ENCODE measurements at places on chromosomes 3 and 15. TPM values are rescaled to one million over a fixed set of nuclear protein-coding genes. Genes with fewer than 3 reads are reported as not detected.

The NUP210 gene
- 9.8 TPM for polyA plus RNA-seq

The ASB14 gene
- polyA plus RNA-seq: 0.12 TPM

The TICRR gene
- polyA plus RNA-seq: 0.33 TPM

The TRPM1 gene
- not detected for polyA plus RNA-seq

The DNAH1 gene
- 6.1 TPM for polyA plus RNA-seq

The ECE2 gene
- not detected for polyA plus RNA-seq

The TM4SF1 gene
- 215 TPM for polyA plus RNA-seq

The PYGO1 gene
- 1.6 TPM for polyA plus RNA-seq

The NEIL1 gene
- polyA plus RNA-seq: 36.4 TPM

The MEGF11 gene
- 0.16 TPM for polyA plus RNA-seq

The PATL2 gene
- 4.8 TPM for polyA plus RNA-seq

The LXN gene
- polyA plus RNA-seq: 20.7 TPM

The AQP9 gene
- polyA plus RNA-seq: 329 TPM

The WNT5A gene
- polyA plus RNA-seq: 5.8 TPM

The CGNL1 gene
- polyA plus RNA-seq: 13.0 TPM

The DUOX1 gene
- 70.5 TPM for polyA plus RNA-seq

The ITIH1 gene
- 0.50 TPM for polyA plus RNA-seq

The CFAP161 gene
- 2.6 TPM for polyA plus RNA-seq

The HESX1 gene
- 0.76 TPM for polyA plus RNA-seq

The CSPG4 gene
- polyA plus RNA-seq: 16.0 TPM

The ATP10A gene
- polyA plus RNA-seq: 5.6 TPM

The TAGLN3 gene
- polyA plus RNA-seq: 0.71 TPM

The TUSC7 gene
- not detected for polyA plus RNA-seq

The MUC20 gene
- polyA plus RNA-seq: 11.0 TPM

The CHDH gene
- 2.8 TPM for polyA plus RNA-seq

The TRIM71 gene
- 1.1 TPM for polyA plus RNA-seq

The TRAT1 gene
- polyA plus RNA-seq: 0.22 TPM

The MESD gene
- polyA plus RNA-seq: 17.8 TPM

Measured in lung (tissue), 17 donors.